ENCODE measurements at places on chromosomes 11 and 22. TPM values are rescaled to one million over a fixed set of nuclear protein-coding genes. Genes with fewer than 3 reads are reported as not detected.

The DEFB131B gene
- total RNA-seq = not detected

The MUC2 gene
- not detected for total RNA-seq

The ZBTB16 gene
- 0.53 TPM for total RNA-seq

The APOA5 gene
- total RNA-seq = not detected

The OR2D2 gene
- not detected for total RNA-seq

The GPR137 gene
- 32.9 TPM for total RNA-seq

The SLC22A25 gene
- not detected for total RNA-seq

The BEST1 gene
- 1.8 TPM for total RNA-seq

The DRD4 gene
- total RNA-seq = not detected
